ENCODE measurements at places on chromosomes 7 and 10. TPM values are rescaled to one million over a fixed set of nuclear protein-coding genes. Genes with fewer than 3 reads are reported as not detected.

DNA sequence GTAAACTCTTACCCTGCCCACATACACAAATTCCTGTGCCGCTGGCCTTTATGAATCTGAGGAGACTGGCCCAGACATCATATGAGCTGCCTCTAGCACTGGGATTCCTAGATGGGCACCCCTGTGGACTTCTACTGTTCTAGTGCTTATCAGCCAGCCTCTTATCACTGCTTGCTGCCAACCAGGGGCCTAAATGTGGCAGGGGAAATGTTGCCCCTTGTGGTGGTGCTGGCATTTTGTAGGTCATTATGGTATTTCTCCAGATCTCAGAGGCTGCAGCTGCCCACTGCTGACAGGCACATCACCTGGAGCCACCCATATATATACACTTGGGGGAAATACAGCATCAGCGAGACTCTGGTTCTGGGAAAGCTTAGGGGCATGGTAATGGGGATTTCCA, 5.4 kb downstream of the SFR1 start:
- DNase-seq = peak; percentile 11

CRYGN gene
- not detected for total RNA-seq

DNA sequence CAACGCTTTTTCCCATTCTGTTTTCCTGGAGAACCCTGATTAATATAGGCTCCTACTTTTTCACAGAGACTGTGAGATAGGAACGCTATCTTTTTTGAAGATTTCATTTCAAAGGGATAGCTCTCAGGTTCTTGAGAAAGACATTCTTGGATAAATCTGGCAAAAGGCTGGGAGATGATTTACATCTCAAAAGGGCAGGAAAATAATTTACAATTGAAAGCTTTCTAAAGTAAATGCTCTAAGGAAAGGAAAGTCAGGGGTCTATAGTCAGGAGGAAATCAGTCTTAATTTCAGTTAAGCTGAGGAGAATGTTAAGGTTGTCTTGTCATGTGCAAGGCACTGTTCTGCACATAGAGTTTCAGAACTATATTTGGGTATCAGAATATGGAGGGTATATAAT, 278.8 kb downstream of the KIF20B start:
- DNase-seq = no peak

CCDC146 gene
- total RNA-seq = 0.66 TPM

- peak; percentile 59 for DNase-seq
Measured at GRCh38 chr7:38367301-38367890, 94.0 kb upstream of the TARP start.
